ENCODE measurements at places on chromosomes 5 and 9. TPM values are rescaled to one million over a fixed set of nuclear protein-coding genes. Genes with fewer than 3 reads are reported as not detected.
A peak's percentile ranks its signal among the peaks of the same experiment; 100 is the strongest.

GRCh38 chr9:479304-479970 is 264.8 kb downstream of the DOCK8 start:
- H3K4me3 ChIP-seq, result no peak overlapping the region
- H3K27me3 ChIP-seq, result no peaks in the 10 kb centered on the region
- H3K36me3 ChIP-seq, result peaks cover 6% of the 10 kb centered on the region
- DNase-seq, result no peak

SH2D3C gene
- total RNA-seq, result 75.2 TPM

NPR2 gene
- 13.4 TPM for total RNA-seq

CD274 gene
- total RNA-seq, result 10.4 TPM

- H3K27me3 ChIP-seq, result no peaks in the 10 kb centered on the region
- no peaks in the 10 kb centered on the region for H3K36me3 ChIP-seq
- H3K27ac ChIP-seq, result no peak overlapping the region
- H3K4me1 ChIP-seq, result no peaks in the 10 kb centered on the region
Measured at GRCh38 chr5:15183520-15183919, 311.9 kb upstream of the ANKH start.

STING1 gene
- total RNA-seq, result 115 TPM

DNA sequence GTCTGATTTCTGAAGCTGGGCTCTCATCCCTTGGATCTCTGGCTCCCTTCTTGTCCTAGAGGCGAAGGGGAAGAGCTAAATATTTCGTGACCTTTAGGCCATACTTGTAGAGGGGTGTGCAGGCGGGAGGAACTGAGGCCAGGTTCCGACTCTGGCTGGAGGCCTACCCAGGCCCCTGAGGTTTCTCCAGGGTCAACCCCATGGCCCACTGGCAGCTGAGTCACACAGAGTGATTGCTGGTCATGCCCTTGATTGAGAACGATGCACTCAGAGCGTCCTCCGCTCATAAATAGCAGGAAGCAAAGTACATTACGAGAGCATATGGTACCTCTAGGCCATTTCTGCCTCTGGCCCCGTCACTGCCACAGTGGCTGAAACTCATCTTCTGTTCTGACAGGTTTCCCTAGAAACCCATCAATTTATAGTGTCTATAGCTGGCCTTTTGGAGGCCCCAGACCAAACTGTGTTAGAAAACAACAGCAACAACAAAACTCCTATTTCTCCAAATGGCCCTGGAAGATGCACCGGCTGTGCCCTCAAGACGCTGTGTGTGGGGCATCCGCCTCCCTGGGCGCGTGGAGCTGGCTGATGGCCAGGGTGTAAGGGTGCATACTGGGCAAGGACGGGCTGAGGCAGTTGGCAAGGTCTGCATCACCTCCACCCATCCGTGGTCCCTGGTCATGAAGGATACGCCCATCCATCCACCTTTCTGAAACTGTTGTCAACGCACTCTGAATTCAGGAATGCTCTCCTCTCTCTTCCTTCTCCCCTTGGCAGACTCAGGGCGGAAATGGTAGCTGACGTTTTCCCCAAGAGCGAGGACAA is 32.9 kb upstream of the FCN1 start:
- H3K4me1 ChIP-seq, result no peaks in the 10 kb centered on the region
- H3K4me3 ChIP-seq, result no peak overlapping the region
- no peaks in the 10 kb centered on the region for H3K36me3 ChIP-seq
- no peak for DNase-seq
- no peak overlapping the region for H3K27ac ChIP-seq

- no peak overlapping the region for H3K4me3 ChIP-seq
- DNase-seq, result no peak
- no peak overlapping the region for H3K27ac ChIP-seq
Measured at GRCh38 chr5:159343295-159344094, 13.2 kb upstream of the IL12B start.

- H3K27ac ChIP-seq, result no peak overlapping the region
- no peaks in the 10 kb centered on the region for H3K4me1 ChIP-seq
- no peak for DNase-seq
- H3K27me3 ChIP-seq, result peaks cover 4% of the 10 kb centered on the region
- H3K36me3 ChIP-seq, result no peaks in the 10 kb centered on the region
- H3K4me3 ChIP-seq, result no peak overlapping the region
Measured at GRCh38 chr5:178381921-178382695, 149.5 kb upstream of the PHYKPL start.

DNA sequence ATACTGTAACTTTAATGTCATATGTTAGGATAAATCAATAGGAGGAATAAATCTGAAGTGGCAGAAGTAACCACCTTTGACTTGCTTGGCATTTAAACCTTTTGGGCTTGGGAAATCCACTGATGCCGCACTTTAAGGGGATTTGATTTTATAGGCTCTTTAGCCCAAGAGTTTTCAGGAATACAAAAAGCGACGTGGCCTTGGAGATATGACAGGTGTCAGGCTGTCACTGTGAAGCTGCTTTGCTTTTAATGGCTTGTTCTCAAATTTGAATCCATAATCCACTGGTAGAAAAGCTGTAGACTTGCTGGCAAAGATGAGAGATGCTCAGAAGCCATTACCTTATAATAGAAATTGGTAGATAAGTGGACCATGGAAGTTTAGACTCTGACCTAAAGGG is 71.6 kb downstream of the GABRG2 start:
- H3K4me3 ChIP-seq, result no peak overlapping the region
- no peak for DNase-seq
- H3K4me1 ChIP-seq, result no peaks in the 10 kb centered on the region
- no peaks in the 10 kb centered on the region for H3K36me3 ChIP-seq

- no peaks in the 10 kb centered on the region for H3K4me1 ChIP-seq
- H3K4me3 ChIP-seq, result no peak overlapping the region
- no peaks in the 10 kb centered on the region for H3K27me3 ChIP-seq
Measured at GRCh38 chr9:37337301-37337890, 85.1 kb upstream of the GRHPR start.

- no peak for DNase-seq
- H3K4me3 ChIP-seq, result no peak overlapping the region
- H3K4me1 ChIP-seq, result no peaks in the 10 kb centered on the region
- no peaks in the 10 kb centered on the region for H3K27me3 ChIP-seq
Measured at GRCh38 chr9:82495884-82496777, 507.6 kb downstream of the SPATA31D1 start.

- no peak overlapping the region for H3K4me3 ChIP-seq
- H3K4me1 ChIP-seq, result no peaks in the 10 kb centered on the region
Measured at GRCh38 chr5:109998208-109998607, 308.5 kb downstream of the MAN2A1 start.

DNA sequence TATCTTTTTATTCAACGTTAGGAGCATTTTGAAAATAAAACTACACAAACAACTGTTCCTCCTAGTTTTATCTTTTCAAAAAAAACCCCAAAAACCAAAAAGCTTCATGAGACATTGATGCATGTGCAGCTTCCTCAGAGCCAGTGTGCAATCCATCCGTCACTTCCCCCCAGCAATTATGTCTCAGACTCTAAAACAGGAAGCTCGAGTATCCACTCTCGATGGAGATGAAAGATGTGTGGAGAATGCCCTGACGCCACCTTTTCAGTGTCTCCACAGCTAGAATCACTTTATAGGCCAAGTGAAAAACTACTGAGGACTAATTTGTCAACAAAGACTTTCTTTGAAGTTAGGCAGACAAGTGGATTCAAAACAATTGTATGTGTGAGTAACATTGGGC is 408.9 kb upstream of the SMARCA2 start:
- no peaks in the 10 kb centered on the region for H3K36me3 ChIP-seq
- DNase-seq, result no peak
- H3K4me3 ChIP-seq, result no peak overlapping the region
- H3K4me1 ChIP-seq, result no peaks in the 10 kb centered on the region
- peaks cover 5% of the 10 kb centered on the region for H3K27me3 ChIP-seq
- H3K27ac ChIP-seq, result no peak overlapping the region

GRCh38 chr5:153901449-153901848 is 137.3 kb downstream of the FAM114A2 start:
- H3K4me1 ChIP-seq, result no peaks in the 10 kb centered on the region
- H3K36me3 ChIP-seq, result no peaks in the 10 kb centered on the region
- H3K4me3 ChIP-seq, result no peak overlapping the region
- H3K27me3 ChIP-seq, result no peaks in the 10 kb centered on the region
- H3K27ac ChIP-seq, result no peak overlapping the region

DNA sequence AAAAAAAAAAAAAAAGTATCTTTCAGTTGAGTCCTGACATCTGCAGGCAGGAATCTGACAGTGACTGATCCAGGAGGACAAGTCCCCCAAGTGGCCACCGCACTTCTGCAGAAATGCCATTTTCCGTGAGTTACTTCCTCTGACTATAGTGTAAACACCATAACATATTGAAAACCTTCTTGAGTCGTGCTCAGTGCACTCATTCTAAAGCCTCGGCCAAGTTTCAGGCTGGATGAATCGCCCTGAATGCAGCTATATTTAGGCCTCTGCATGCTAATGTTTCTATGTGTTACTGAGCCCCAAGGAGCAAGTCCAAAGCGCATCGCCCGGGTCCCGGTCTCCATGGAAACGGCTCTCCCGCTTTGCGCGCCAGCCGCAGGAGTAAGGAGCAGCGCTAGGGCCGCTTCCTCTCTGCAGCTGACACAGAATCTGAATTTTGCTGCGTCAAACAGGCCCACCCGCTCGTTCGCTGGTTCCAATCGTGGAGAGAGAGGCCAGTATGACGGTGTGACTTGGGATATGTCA is 335.4 kb downstream of the MSX2 start:
- peak overlapping the region; percentile 64 for H3K4me3 ChIP-seq
- H3K27ac ChIP-seq, result no peak overlapping the region
- H3K27me3 ChIP-seq, result peaks cover 27% of the 10 kb centered on the region
- H3K36me3 ChIP-seq, result no peaks in the 10 kb centered on the region
- DNase-seq, result peak; percentile 43
- H3K4me1 ChIP-seq, result peaks cover 9% of the 10 kb centered on the region

DNA sequence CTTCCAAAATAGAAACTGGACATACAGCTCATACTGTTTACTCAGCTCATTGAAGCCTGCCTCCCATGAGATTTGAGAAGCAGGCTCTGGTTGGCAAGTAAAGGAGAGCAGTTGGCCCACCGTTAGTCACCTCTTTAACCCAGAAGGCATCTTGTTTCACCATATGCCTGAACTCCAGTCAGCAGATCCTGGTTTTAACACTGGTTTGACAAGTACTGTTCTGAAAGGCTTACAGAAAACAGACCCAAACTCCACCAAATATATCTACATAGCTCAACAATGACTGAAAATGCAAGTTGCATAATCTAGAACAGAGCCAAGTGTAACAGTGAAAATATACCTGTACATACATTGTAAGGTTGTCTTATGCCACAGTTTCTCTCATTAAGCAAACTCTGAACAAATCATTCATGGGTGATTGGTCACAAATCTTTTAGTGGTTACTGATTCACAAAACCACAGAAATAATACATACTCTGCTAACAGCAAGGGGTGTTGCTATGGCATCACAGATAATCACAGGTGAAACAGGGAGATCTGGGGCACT is 198.8 kb downstream of the BNC2 start:
- no peaks in the 10 kb centered on the region for H3K4me1 ChIP-seq
- no peak for DNase-seq
- H3K27me3 ChIP-seq, result no peaks in the 10 kb centered on the region
- H3K27ac ChIP-seq, result no peak overlapping the region
- H3K4me3 ChIP-seq, result no peak overlapping the region

DNA sequence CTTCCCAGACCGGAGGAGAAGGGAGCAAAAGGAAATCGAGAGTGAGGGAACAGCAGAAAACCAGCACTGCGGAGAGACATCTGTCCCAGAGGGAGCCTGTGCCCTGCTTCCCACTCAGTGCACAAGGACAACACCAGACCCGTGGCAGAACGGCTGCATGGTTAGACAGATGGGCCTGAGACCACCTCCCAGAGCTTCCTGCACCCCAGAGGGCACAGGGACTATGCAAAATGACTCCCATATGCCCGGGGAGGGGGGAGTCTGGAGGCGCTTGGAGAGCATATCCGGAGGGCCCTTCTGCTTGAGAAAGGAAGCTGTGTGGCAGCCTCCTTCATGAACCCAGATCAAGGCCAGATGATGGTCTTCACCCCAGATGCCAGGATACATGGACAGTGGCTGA is 26.6 kb downstream of the TLX3 start:
- no peak for DNase-seq
- H3K27ac ChIP-seq, result no peak overlapping the region
- no peaks in the 10 kb centered on the region for H3K36me3 ChIP-seq
- H3K4me1 ChIP-seq, result peaks cover 8% of the 10 kb centered on the region
- no peak overlapping the region for H3K4me3 ChIP-seq
- peaks cover 48% of the 10 kb centered on the region for H3K27me3 ChIP-seq

DNA sequence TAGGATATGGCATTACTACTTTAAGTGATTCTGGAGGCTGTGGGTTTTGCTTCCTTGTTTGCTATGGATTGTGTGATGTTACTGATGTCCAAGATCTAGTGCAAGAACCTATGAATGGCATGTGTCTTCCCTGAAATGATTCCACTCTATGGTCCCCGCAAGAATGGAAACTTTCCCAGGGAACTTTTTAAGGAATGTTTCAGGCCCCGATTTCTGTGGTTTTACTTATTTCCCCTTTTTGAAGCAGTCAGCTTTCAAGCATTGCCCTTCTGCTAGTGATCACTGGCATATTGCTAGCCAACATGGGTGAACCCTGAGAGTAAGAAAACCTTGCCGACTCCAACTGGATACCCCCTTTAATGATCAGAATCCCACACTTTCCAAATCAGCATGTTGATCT is 26.6 kb upstream of the CD180 start:
- H3K4me1 ChIP-seq, result peaks cover 44% of the 10 kb centered on the region
- H3K4me3 ChIP-seq, result no peak overlapping the region

GRCh38 chr9:2253636-2254580 is 238.8 kb downstream of the SMARCA2 start:
- H3K27me3 ChIP-seq, result peaks cover 6% of the 10 kb centered on the region
- H3K4me1 ChIP-seq, result no peaks in the 10 kb centered on the region
- H3K4me3 ChIP-seq, result no peak overlapping the region

- H3K27ac ChIP-seq, result no peak overlapping the region
- peak; percentile 88 for DNase-seq
- no peak overlapping the region for H3K4me3 ChIP-seq
- no peaks in the 10 kb centered on the region for H3K36me3 ChIP-seq
Measured at GRCh38 chr9:68584189-68585033, 43.7 kb upstream of the TMEM252 start.

- no peaks in the 10 kb centered on the region for H3K4me1 ChIP-seq
- H3K27me3 ChIP-seq, result no peaks in the 10 kb centered on the region
- H3K36me3 ChIP-seq, result no peaks in the 10 kb centered on the region
- DNase-seq, result no peak
- H3K4me3 ChIP-seq, result no peak overlapping the region
- H3K27ac ChIP-seq, result no peak overlapping the region
Measured at GRCh38 chr5:119651486-119651885, 22.1 kb downstream of the FAM170A start.

GRCh38 chr5:151686674-151687407 is at the start of gene SPARC:
Gene SPARC, minus strand, starts transcription at chr5:151686915. Its CDS starts 10,727 bp downstream, at chr5:151676188.
- DNase-seq, result no peak
- no peaks in the 10 kb centered on the region for H3K36me3 ChIP-seq
- H3K4me3 ChIP-seq, result no peak within 1 kb of the TSS
- no peak within 1 kb of the TSS for H3K27ac ChIP-seq

GRCh38 chr5:98292496-98292895 is 481.0 kb upstream of the RGMB start:
- H3K4me3 ChIP-seq, result no peak overlapping the region
- no peak for DNase-seq
- H3K4me1 ChIP-seq, result peaks cover 5% of the 10 kb centered on the region
- H3K27me3 ChIP-seq, result no peaks in the 10 kb centered on the region
- no peaks in the 10 kb centered on the region for H3K36me3 ChIP-seq

OSMR gene
- not detected for total RNA-seq

ITGA1 gene
- 66.8 TPM for total RNA-seq

Data from activated CD8-positive, alpha-beta memory T cell treated with anti-CD3 and anti-CD28 coated beads, Interleukin-2, amount 10 ng/mL, durations not matched to agents 7 days and 5 days (primary cell).